Left cardiac atrium (tissue), 4 donors: ENCODE measurements at places on chromosomes 1 and 21.
A peak's percentile ranks its signal among the peaks of the same experiment; 100 is the strongest.

- peak; percentile 48 for DNase-seq
Measured at GRCh38 chr1:31523769-31524168, 52.5 kb upstream of the TINAGL1 start.

DNA sequence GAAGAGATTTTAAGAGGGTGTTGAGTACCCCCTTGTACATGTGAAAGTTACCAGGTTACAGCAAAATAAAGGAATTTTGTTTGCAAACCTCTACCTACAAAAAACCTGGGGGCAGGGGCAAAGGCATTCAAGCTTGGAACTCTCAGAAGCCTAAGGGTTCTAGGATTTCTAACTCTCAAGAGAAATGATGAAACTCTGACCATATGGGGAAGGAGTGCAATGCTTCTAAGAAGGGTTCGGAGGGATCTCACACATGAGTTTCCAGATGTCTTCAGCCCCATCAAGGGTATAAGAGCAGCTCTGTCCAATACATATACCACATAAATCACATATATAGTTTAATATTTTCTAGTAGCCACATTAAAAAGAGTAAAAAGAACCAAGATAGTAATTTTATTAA, 7.3 kb upstream of the FCGR2A start:
- no peak for DNase-seq

GRCh38 chr1:178495741-178496409, 889 bp downstream of the CLEC20A start:
- DNase-seq, result no peak

GRCh38 chr1:235448616-235449015, 55.6 kb downstream of the B3GALNT2 start:
- no peak for DNase-seq

DNA sequence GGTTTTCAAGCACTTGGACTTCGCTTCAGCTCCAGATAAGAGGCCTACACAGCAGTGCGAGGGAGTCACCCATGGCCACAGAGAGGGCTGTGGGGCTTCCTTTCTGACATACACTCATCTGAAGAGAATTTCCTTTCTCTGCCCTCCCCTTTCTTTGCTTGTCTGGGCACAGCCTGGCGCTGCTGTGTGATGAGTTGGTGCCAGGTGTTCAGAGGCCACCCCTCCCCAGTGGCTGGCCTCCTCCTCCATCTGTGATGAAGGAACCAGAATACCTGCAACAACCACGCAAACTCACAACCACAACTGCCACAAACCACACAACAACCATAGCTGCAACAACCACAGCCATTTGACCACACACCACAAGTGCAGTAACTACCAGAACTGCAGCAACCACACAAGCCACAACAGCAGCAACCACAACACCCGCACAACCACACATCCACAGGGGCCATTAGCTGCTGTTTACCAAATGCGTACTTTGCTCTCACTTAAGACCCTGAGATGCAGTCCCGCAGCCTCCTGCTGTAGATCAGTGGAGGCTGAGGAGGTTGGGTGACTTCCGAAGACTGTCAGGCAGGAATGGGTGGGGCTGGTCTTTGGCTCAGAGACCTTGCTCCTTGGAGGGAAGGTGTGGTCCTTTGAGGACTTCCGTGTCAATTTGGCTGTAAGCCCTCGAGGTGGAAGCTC, 71.1 kb downstream of the IER5 start:
- peak; percentile 37 for DNase-seq

DNA sequence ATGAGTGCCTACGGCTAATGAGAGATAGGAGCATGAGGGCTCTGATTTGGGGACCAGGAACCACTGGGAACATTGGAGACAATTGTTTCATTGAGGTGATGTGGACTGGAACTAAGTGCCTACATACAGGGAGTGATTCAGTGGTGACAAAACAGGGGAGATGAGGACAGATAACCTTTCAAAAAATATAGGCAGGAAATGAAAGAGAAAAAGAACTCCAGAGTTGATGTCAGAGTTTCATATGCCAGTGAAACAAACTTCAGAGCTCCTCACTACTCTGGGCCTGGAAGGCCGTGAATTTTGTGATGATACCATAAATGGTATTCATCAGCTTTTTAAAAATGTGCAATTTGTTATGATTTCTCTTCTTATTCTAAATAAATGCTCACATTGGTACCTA, 39.3 kb downstream of the FASLG start:
- DNase-seq, result no peak

DNA sequence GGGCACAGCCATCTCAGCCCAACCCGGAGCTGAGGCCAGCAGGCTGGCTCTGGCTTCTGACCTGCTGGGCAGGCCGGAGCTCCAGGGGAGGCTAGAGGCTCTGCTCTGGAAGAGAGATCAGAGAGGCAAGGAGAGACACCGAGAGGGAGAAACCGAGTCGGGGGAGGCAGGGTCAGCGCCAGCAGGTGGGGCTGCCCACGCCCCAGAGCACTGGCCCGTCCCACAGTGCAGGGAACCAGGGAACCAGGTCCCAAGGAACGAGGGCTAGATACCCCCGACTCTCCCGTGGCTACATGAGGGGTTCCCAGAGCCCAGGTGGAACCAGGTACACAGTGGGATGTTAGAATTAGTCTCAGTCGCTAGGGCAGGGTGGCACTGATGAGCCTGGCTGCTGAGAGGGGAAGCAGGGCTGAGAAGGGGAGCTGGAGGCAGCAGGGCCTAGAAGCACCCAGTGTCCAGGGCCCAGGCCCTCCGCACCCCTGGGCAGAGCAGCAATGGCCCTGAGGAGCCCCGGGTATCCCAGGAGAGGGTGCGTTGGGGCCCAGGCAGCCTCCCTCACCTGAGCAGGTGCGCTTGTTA, 2.1 kb downstream of the MASP2 start:
- no peak for DNase-seq

DNA sequence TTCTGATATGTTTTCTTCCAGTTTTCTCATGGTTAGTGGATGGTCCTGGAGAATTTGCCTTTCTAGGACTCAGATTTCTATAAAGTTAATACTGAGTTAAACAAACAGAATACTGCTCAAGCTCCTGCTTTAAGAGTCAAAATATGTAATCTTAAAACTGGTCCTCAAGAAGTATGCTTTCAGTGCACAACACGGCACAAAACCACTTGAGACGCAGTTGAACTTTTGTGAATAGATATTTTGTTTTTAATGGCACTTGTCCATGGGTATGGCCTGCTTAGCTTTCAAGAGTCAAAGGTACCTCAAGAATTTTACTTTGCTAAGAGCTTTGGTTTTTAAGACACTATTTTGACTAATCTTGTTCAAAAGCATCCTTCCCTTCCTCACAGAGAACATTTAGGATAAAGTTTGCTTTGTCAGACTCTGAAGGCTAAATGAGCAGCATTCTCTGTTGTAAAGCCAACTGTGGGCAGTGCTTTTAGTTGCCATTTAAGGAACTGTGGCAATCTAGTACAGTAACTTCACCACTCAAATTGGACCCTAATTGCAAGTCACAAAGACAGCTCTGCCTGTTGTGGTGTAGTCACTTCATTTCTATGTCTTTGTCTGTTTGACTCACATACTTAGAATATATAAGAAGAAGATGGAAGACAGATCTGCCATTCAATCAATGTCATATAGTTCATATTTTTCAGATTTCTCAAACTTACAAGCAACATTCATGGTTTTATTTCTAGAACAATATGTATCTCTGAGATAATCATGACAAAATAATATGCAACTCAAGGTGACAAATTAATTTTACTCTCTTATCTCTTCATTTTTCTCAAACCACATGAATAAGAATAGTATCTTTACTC, 28.8 kb downstream of the SAMD13 start:
- DNase-seq, result no peak

DNA sequence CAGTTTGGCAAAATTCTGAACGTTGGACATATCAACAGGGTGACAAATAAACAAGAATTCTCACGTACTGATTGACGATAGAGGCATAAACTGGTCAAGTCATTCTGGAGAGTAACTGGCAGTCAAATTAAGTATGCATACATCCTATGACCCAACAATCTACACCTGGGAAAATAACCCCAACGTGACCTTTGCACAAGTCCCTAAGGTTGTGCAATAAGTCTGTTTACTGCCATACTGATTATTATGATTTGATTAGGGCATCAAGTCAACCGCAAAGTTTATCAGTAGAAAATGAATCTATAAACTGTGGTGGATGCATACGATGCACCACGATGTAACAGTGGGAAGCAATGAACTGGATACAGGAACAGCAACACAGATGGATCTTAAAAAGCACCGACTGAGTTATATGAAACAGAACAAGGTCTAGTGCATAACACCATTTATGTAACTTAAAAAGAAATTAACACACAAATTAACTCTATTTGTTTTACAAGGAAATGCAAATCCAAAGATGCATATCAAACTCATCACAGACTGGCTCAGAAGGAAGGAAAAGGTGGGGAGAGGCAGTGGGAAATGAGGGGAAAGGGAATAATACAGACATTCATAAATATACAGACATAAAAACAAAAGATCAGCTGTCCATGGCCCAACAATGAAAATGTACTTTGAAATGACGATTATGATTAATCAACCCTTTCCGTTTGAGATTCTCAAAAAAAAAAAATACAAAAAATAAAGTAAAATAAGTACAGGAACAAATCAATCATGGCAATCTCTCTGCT, 41.0 kb upstream of the SEC16B start:
- DNase-seq, result no peak

DNA sequence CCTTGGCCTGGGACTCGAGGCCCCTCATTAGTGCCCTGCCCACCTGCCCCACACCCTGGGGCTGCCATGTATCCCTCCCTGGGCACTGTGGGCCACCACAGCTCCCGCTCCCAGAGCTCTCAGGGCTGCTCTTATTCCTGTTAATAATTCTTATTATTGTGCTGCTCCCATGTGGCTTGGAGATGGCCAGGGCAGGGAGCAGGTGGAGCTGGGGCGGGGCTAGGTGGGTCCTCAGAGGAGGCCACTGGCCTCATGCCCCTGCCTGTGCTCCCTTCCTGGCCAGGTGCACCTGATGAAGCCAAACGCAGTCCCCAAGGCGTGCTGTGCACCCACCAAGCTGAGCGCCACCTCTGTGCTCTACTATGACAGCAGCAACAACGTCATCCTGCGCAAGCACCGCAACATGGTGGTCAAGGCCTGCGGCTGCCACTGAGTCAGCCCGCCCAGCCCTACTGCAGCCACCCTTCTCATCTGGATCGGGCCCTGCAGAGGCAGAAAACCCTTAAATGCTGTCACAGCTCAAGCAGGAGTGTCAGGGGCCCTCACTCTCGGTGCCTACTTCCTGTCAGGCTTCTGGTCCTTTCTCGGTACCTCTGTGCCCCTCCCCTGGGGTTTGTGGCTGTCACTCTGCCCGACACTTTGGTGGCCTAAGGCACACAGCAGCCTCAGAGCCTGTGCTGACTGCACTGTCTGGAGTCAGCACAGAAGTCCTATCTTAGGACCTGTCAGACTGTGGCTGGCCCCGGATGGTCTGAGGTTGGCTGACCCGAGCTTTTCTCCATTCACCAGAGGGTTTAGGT, 34.1 kb downstream of the BMP8A start:
- DNase-seq, result no peak

- DNase-seq, result peak; percentile 62
Measured at GRCh38 chr1:204941421-204942338, 71.0 kb downstream of the NFASC start.

- DNase-seq, result peak; percentile 31
Measured at GRCh38 chr1:30123896-30124295, 599.5 kb downstream of the MATN1 start.

DNA sequence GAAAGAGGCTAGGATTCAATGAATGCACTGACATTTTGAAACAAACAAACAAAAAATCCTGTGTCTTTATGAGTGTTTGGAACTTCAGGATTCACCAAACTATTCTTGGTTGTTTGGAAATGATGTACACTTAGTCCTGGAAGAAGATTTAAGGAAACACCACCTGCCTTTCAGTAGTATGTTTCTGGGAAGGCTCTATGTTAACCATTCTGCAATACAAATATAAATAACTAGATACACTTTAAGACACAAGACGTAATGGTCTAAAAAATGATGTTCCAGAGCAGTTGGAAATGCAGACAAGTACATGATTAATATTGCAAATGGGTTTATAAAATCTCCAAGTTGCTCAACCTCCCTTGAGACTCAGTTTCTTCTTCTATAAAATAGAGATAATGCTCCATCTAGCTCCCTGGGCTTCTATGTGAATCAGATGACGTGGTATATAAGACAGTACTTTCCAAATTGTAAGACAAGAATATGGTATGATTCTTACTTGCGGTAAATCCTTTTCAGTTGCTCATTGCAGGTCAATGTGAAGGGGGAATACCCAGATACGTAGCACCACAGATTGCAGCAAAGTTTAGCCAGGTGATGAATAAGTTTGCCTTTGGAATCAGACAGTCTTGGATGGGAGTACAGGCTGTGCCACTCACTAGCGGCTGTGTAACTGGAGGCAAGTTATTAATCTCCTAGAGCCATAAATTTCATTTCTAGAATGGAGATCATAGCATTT, 224.8 kb upstream of the SGIP1 start:
- DNase-seq, result no peak

- no peak for DNase-seq
Measured at GRCh38 chr1:3945916-3946840, 46.1 kb upstream of the C1orf174 start.

DNA sequence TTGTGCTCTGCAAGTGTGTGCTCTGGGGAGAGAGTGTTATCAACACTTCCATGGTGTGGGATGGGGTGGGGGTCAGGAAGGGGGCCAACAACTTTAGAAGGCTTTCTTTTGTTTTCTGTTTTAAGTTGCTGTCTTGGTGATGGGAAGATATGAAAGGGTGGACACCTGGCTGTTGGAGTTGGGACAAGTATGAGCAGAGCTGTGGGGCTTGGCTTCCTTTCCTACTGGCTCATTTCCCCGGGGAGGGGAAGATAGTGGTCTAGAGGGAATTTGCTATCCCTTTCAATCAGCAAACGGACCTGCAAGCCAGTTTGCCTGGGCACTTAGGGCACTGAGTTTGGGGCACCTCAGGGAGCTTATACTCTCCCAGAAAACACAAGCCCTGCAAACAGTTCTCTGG, 19.2 kb downstream of the IER5 start:
- DNase-seq, result no peak
